ENCODE measurements at places on chromosomes 3 and 15. TPM values are rescaled to one million over a fixed set of nuclear protein-coding genes. Genes with fewer than 3 reads are reported as not detected.

Gene SKIL
- total RNA-seq: 88.7 TPM

Gene XCR1
- under 0.01 TPM for total RNA-seq

Gene SOX14
- not detected for total RNA-seq

Gene ROPN1
- not detected for total RNA-seq

Gene FBXO40
- total RNA-seq: not detected

Gene CTDSPL2
- total RNA-seq: 63.1 TPM

Gene PTH1R
- total RNA-seq: 0.28 TPM

Gene SLC2A2
- total RNA-seq: 0.09 TPM

Gene PARP16
- 1.8 TPM for total RNA-seq

Gene STX19
- not detected for total RNA-seq

Gene SLC12A1
- total RNA-seq: not detected

Gene RTP1
- total RNA-seq: not detected
